CD4-positive, alpha-beta T cell treated with Interleukin-6 at 100 ng/mL for 8 hours (primary cell): ENCODE measurements at places on chromosomes 11 and 22.

- DNase-seq: no peak
These were observed 29.7 kb upstream of the KRTAP5-6 start for GRCh38 chr11:1667121-1667850.

DNA sequence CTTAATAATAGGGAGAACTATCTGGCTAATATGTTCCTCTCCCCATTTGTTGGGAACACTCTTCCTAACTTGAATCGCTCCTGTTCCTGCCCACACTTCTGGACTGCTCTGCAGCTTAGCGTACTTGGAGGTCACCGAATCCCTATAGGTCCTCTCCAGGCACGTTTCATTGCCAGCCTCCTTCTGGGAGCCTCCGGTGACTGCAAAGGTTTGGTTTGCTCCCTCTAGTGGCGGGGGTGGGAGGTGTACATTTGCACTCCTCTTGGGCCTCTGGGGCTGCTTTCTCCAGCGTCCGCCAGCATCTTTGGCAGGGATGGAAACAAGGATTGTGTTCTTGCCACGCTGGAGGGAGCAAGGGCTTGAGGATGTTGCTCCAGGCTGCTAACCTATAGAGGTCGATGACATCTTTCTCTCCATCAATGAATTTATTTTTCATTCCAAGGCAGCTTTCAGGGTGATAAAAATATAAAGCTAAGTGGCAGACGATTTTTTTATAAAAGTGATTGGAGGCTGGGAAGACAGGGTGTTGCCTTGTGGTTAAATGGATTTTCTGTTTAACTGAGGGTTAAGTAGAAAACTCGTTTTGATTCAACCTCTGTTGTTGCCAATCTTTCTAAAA, 48.7 kb downstream of the TSPAN18 start:
- peak; percentile 52 for DNase-seq

DNA sequence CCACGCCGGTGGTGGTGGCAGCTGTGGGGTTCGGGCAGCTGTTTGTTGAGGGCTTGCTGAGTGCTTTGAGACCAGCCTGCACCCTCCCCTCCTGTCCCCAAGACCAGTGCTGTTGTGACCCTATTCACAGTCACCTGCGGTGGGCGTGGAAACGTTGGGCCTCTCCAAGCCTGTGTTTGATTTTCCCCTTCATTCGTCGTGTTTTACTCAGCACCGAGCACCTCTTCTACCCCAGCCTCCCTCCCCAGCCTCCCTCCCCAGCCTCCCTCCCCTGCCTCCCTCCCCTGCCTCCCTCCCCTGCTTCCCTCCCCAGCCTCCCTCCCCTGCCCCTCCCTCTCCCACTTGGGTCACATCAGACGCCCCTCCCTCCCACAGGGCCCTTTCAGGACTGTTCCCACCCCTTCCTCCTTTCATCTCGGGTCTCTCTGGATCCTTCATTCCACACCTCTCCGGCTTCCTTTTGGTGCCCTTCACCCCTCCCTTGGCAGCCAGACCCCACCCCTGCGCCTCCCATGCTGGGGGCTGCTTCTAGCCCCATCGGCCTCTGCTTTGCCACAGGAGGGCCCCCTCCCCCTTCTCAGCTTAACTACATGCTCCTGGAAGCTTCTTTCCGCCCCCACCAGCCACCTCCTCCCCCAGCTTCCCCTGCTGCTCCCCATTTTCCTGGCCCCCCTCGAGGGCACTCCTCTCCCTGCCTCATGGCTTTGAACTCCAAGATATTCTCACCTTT, 14.8 kb downstream of the FRMD8 start:
- DNase-seq: no peak

- DNase-seq: no peak
These were observed 687 bp upstream of the ARSA start for GRCh38 chr22:50628543-50629134.

GRCh38 chr11:70526116-70527045, 128.1 kb downstream of the CTTN start:
- DNase-seq: no peak

GRCh38 chr11:986270-986951, 50.1 kb downstream of the MUC6 start:
- no peak for DNase-seq

GRCh38 chr11:86746514-86746913, 53.8 kb upstream of the PRSS23 start:
- DNase-seq: no peak
